Neuronal stem cell (in vitro differentiated cells): ENCODE measurements at places on chromosomes 12 and 14.

- DNase-seq = no peak
These were observed 15.2 kb downstream of the IL31 start for GRCh38 chr12:122158700-122159285.

DNA sequence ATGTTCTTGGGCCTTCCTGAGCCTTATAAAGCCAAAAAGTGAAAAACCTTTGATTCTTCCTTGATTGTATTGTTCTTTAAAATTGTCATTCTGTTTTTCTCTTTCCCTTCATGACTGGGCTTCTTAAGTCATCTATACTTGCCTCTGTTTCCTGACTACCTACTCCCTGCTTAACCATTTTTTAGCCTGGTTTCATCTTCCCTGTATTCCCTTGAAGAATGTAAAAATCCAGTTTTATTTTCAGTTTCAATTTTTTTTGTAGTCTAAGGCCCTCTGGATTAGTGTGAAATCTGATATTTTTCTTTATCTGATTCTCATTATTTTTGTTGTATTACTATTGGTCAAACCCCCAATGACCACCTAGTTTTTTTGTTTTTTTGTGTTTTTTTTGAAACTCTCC, 46.3 kb downstream of the APAF1 start:
- no peak for DNase-seq

- no peak for DNase-seq
These were observed 58.7 kb downstream of the CCDC59 start for GRCh38 chr12:82299319-82300025.

DNA sequence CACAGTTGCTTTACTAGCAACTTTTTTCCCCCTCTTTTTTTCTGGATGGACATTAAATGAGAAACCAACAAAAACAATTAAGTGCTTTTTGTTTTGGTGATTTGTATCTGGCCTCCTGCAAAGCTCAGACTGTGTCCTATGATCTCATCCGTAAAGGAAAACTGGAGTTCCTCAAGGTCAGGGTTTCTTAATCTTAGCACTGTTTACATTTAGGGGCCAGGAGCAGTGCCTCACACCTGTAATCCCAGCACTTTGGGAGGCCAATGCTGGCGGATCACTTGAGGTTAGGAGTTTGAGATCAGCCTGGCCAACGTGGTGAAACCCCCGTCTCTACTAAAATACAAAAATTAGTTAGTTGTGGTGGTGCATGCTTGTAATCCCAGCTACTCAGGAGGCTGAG, 28.0 kb downstream of the ENTPD5 start:
- DNase-seq = no peak

GRCh38 chr12:9148926-9149325, 33.2 kb upstream of the A2M start:
- no peak for DNase-seq
